ENCODE measurements at places on chromosomes 1 and 21. TPM values are rescaled to one million over a fixed set of nuclear protein-coding genes. Genes with fewer than 3 reads are reported as not detected.

The HLCS gene
- 18.1 TPM for total RNA-seq

The EVA1B gene
- total RNA-seq: 11.6 TPM

The CFHR2 gene
- total RNA-seq: not detected

The CFHR1 gene
- total RNA-seq: not detected

The SLC5A9 gene
- total RNA-seq: not detected

The CD5L gene
- total RNA-seq: not detected

The LGR6 gene
- not detected for total RNA-seq

The BGLAP gene
- total RNA-seq: 1.9 TPM

The STRIP1 gene
- total RNA-seq: 45.0 TPM

The OR2T2 gene
- total RNA-seq: not detected

The SERPINC1 gene
- not detected for total RNA-seq

The CTSK gene
- 3.8 TPM for total RNA-seq

The RGS13 gene
- not detected for total RNA-seq

The HTR1D gene
- not detected for total RNA-seq

The IGFN1 gene
- total RNA-seq: not detected

The OLFML3 gene
- total RNA-seq: 0.27 TPM

The CA6 gene
- 2.3 TPM for total RNA-seq

The BMP8B gene
- total RNA-seq: 0.12 TPM

The ASCL5 gene
- total RNA-seq: not detected

The LRRIQ3 gene
- 0.39 TPM for total RNA-seq

The H6PD gene
- total RNA-seq: 25.0 TPM

The AIRE gene
- total RNA-seq: 2.0 TPM

The ITLN2 gene
- not detected for total RNA-seq

The LCE3D gene
- total RNA-seq: not detected

The SLAMF7 gene
- 60.1 TPM for total RNA-seq

The PRAMEF13 gene
- not detected for total RNA-seq

The CNTN2 gene
- total RNA-seq: not detected

The PPOX gene
- 30.7 TPM for total RNA-seq

The CD244 gene
- total RNA-seq: 1.9 TPM

The ALG14 gene
- 2.4 TPM for total RNA-seq

The NVL gene
- 41.2 TPM for total RNA-seq

The TNNI3K gene
- not detected for total RNA-seq

The TCHH gene
- total RNA-seq: not detected

The VSIG8 gene
- total RNA-seq: not detected

The NBPF10 gene
- total RNA-seq: 5.8 TPM

The B3GALT2 gene
- 2.9 TPM for total RNA-seq

The LORICRIN gene
- not detected for total RNA-seq

The TGFBR3 gene
- total RNA-seq: 12.9 TPM

The AADACL4 gene
- not detected for total RNA-seq

The DCDC2B gene
- total RNA-seq: not detected

All from T-helper 1 cell treated with Interleukin-12 subunit alpha and Interleukin-12 subunit beta and Interleukin-4 antibody, amounts not matched to agents 30 ng/mL and 1 ng/mL, for 36 hours (primary cell).